Fibroblast of skin of right quadriceps (primary cell): ENCODE measurements at places on chromosomes 3 and 15.

DNA sequence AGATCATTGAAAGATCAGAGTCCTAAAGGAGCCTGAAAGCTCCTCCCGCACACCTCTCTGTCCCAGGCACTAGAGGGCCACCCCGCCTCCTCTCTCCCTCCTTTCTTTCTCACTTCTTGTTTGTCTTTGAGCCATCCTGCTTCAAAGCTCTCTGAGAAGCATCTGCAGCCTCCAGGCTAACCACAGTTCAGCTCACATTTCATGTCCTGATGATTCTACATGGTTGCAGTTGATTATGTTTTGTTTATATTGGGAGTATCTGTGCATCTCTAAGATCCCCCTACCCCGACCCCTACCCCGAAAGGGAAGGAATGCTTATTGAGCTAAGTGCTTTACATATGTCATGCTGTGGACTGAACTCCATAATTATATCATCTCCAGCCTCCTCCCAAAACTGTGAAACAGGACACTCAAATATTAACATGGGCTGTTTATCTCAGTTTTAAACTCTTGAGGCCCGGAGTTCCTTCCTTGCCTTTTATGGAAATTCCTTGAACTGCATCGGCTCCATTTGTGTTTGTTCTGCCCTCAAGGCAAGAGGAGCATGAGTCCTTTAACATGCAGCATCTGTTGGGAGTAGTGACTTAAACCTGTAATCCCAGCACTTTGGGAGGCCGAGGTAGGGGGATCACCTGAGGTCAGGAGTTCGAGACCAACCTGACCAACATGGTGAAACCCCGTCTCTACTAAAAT lies 30.9 kb downstream of the MGLL start:
- peak; percentile 90 for DNase-seq

- DNase-seq = no peak
These were observed 2.6 kb downstream of the DPH3 start for GRCh38 chr3:16262174-16262573.

DNA sequence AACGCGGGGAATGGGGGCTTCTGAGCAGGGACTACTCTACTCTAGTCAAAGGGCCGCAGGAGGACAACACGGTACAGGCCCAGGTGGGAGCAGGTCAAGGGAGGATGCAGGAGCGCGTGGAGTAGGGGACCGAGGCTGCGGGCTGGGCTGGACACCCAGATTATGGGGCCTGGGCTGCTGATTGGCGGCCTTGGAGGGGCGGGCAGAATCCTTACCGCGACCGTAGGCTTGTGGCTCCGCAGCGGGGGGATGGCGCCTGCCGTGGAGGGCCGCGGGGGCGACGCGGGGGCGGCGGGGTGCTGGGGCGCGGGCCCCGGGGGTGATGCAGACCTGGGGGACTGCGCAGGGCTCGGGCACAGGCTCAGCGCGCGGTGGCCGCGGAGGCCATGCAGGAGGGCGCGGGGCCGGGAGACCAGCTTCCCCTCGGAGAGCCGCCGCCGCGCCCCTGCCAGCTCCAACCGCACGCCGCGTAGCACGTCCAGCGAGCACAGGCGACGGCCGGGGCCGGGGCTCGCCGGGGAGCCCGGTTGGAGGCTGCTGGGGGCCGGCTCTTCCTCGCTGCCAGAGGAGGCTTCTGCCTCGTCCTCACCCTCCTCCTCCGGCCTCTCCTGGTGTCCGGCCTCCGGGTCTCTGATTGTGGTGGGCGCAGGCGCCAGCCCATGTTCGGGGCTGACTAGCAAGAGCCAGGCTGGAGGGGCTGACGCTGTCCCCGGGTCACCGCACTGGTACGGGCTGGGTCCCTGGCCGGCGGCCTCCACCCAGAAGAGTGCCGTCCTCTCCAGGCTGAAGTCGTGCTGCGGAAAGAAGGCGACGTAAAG lies 12.9 kb downstream of the UBAP1L start:
- DNase-seq = no peak

- DNase-seq = no peak
These were observed 198.4 kb downstream of the CADPS start for GRCh38 chr3:62676689-62677271.

DNA sequence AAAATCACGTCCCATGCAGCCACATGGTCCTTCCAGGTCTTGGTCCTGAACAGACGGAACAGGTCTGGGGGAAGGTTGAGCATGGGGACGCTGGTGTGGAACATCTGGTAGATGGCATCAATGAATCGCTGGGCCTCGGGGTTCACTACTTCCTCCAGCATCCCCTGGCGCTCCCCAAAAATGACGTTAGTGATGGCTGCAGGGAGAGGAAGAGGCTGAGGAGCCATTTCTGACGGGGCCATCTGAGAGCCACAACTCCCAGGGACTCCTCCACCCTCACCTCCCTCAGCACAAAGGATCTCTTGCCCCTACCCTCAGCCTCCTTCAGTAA lies 23.7 kb downstream of the CYP11A1 start:
- DNase-seq = no peak

GRCh38 chr3:15051531-15051930 lies 13.6 kb downstream of the MRPS25 start:
- DNase-seq = peak; percentile 22

DNA sequence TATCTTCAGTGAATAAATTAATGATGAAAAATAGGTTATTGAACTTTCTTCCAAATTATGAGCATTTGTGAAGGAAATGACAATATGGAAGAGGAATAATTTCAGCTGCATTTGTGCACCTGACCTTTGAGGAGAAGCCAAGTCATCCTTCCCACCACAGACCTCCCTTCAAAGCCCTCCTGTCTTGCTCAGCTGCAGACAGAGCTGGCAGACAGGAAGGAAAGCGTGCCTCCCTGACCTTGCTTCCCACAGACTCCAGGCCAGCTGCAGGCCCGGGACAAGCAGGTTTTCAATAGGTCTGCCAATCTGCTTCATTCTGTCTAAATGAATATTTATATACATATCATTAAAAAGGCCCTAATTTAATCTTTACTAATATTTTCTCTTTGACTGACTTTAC lies 152.9 kb upstream of the RBMS3 start:
- DNase-seq = no peak

GRCh38 chr3:188468196-188468595 lies 314.2 kb downstream of the LPP start:
- DNase-seq = peak; percentile 27

DNA sequence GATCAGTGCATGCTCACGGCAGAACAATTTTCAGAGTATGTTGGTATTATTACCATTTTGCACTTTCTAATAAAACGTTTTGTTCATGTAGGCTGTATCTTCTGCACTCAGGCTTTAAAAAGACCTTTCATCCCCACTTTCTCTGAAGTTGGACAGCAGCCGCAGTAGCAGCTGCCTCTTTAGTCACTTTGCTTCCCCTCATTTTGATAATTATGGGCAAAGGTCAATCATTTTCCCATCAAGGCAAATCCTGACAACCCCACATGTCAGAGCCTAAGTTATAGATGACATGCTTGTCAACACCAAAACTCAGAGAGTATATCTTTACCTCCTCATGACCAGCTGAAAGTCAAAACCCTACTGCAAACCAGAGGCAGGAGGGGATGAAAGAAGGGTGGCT lies 99.7 kb downstream of the ROBO2 start:
- no peak for DNase-seq

DNA sequence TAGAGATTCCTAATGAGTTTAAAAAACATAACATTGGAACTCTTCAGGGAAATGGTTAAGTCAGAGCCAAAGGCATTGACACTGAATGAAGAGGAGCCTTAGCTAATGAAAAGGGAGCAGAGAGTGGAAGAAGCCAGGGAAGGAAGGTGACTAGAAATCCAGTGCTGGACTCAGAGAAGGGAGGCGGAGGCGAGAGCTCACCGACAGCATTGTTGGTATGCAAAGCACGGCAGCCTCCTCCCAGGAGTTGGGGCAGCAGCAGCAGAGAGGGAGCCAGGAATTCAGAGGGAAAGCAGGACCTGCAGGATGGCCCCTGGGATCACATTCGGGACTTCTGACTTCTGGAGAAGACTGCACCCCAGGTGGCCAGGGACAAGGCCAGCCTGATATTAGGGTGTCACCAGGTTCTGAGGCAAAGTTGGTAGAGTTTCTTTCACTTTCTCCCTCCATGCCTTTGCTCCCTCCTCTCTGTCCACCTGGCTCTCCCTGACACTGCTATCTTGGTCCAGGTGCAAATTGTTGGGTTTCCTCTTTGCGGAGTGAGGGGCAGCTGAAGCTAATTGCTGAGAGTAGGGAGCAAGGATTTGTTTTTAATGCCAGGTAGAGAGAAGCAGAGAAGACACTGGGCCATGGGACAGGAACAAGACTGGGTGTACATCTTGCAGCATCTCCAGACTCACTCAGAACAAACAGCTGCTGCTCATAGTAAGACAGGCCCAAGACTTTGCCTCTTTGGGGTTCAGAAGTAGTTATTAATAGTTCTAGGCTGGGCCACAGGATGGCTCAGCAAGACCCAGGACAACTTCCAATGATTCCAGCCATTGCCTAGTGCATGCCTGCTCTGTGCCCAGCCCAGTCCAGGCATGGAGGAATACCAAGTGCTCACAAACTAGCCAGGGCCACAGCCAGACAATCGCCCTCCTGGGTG lies 157.9 kb downstream of the TLE3 start:
- no peak for DNase-seq

DNA sequence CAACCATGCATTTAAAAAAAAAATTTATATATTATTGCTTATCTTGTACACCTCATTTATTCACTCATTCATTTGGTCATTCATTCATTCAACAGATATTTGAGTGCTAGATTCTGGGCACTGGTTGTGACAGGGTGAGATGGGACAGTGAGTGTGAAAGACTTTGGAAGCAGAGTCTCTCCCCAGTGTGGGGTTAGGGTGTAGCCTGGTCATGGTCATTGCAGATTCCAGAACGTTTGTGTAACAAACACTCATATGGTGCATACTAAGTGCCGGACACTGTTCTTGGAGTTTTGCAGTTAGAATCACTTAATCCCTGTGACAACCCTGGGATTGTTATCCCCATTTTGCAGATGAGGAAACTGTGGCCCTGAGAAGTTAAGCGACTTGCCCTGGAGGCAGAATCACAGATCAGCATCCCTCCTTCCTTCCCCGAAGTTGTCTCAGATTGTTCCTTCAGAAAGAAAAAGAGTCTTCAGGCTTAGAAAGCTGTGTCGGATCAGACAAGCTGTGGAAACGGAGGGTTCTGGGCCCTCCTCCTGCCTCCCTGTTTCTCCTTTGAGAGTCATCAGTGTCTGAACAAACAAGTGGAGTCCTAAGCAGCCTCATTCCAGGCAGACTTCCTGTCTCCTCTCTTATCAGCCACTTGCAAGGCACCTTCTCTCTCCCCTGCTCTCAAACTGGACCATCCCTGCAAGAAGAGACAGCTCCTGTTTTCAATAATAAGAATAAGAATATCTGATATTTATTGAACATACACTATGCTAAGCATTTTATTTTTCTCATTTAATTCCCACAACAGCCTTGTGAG lies 6.3 kb downstream of the LOXL1 start:
- no peak for DNase-seq

GRCh38 chr3:165078293-165078692 lies at the start of gene SI:
Gene SI (minus strand): TSS chr3:165078496. CDS start chr3:165076012, 2,484 bp downstream.
- DNase-seq = no peak

- peak; percentile 78 for DNase-seq
These were observed 221.9 kb upstream of the LRIG1 start for GRCh38 chr3:66722675-66723074.

GRCh38 chr3:134840459-134840858 lies 45.4 kb downstream of the EPHB1 start:
- no peak for DNase-seq

- DNase-seq = peak; percentile 53
These were observed at the start of gene ARL14 for GRCh38 chr3:160676547-160677303. Gene ARL14 (plus strand): TSS chr3:160677160. CDS start chr3:160677347, 187 bp downstream.

GRCh38 chr3:62211675-62212429 lies 161.5 kb downstream of the FEZF2 start:
- no peak for DNase-seq

- DNase-seq = no peak
These were observed 59.7 kb downstream of the SENP2 start for GRCh38 chr3:185645596-185646381.

DNA sequence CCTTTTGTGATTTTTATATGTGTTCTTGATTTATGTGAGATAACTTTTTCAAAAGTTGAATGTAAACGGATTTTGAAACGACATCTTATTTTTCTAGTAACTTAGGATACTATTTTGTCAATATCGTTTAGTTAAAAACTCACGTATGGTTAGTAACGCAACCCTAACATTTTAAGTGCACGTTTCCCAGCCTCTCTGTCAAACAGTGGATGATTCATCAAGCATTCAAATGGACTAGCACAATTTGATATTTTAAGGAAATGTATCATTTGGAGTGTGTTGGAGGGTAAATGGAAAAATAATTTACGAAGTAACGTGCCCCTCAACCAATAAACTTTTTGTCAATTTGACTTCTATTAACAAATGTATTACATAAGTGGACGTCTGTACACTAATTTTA lies 23.3 kb downstream of the RTP3 start:
- DNase-seq = no peak
